ENCODE measurements at places on chromosomes 5 and 9.

GRCh38 chr5:32777222-32777621, 66.1 kb downstream of the NPR3 start:
- DNase-seq, result no peak

- no peak for DNase-seq
Measured at GRCh38 chr9:101513351-101513750, 20.3 kb upstream of the RNF20 start.

GRCh38 chr9:136249877-136250559, 4.4 kb upstream of the QSOX2 start:
- no peak for DNase-seq

DNA sequence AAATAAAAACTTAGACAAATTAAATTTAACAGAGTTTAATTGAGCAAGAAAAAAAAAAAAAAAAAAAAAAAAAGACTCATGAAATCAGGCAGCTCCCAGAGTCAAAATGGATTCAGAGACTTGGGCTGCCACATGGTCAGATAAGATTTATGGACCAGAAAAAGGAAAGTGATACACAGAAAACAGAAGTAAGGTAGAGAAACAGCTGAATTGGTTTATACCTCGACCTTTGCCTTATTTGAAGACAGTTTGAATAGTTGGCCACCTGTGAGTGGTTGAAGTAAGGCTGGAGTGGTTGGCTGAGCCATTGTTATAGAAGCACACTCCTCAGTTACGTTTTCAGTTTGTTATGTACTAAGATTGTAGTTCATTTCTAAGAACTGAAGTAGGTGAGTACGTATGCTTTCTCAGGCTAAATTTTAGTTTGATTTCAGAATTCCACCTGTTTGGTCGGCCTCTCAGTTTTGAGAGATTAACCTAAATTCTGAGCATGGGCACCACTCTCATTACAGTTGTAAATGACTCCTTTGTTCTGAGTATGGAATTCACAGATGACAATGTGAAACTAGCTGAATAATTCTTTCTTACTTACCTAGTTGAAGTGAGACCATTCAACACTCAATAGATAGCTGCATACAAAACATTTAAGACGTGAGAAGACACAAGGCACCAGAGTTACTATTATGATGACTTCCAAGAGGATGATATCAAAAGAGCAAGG, 149.0 kb downstream of the AOPEP start:
- no peak for DNase-seq

DNA sequence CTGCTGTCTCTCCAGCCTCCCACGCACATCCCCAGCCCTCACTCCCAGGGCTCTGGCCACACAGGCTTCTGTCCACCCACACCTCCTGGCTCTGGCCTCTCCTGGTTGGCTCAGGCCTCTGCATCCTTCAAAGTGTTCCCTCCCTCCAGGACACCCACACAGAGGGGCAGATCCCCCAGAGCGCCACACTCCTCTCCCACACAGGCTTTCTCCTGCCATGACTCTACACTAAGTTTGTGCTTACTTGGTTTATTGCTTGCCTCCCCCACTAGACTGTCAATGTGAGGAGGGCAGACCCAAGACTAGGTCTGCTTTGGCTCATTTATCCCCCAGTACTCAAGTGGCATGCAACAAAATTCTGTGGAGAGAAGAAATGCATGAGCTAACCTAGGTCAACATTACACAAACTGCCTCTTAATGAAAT, 67.0 kb upstream of the SPOCK1 start:
- DNase-seq, result no peak

GRCh38 chr9:5644501-5644900, 15.6 kb downstream of the RIC1 start:
- peak; percentile 54 for DNase-seq

DNA sequence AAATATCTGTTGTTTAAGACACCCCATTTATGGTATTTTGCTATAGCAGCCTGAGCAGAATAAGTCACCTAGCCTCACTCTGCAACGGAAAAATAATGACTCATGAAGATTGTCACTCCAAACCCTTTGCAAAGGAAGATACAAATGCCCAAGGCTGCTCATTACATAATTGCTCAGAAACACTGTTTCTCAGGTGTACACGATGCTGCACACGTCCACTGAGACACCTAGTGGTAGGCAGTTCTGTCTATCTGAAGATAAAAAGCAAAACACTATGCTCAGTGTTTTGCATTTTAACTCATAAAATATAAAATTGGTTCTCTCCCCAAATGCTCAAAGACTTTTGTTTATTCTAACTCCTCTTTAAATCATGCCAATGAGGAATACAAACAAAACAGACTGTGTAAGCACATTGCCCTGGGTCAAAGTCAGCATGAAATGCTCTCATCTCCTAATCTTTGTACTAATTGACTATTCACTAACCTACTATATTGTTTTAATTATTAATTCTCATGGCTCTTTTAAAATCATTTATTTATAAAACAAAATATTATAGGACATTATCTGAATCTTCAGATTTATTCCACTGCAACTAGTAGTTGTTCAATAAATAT, 7.7 kb upstream of the TSLP start:
- peak; percentile 60 for DNase-seq

GRCh38 chr9:2179567-2179966, 164.4 kb downstream of the SMARCA2 start:
- peak; percentile 44 for DNase-seq

- peak; percentile 91 for DNase-seq
Measured at GRCh38 chr5:123700624-123701287, 188.8 kb downstream of the CSNK1G3 start.

DNA sequence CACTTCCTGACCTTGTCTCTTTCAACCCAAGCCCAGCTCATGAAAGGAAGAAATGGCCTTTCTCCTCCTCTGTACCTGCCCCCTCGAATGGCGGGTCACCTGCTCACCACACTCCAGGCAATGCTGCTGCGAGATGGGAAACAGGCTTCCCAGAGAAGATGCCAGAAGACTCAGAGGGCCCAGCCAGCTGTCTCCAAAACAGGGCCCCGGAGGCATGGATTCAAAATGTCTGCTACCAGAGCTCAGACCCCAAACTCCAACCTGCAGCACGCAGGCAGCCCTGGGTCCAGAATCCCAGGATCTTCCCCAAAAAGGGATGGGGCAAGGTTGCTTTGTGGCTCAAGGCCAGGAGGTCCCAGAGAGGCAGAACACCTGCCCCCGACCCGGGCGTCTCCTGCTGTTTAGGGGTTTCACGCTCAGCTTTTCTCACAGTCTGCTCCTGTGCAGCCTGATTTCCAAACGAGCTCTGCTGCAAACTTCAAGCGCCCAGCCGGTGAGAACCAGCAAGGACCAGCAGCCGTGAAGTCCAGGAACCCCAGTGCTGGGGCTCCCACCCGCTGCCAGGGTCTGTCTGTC, 42.5 kb downstream of the VAV2 start:
- DNase-seq, result no peak

DNA sequence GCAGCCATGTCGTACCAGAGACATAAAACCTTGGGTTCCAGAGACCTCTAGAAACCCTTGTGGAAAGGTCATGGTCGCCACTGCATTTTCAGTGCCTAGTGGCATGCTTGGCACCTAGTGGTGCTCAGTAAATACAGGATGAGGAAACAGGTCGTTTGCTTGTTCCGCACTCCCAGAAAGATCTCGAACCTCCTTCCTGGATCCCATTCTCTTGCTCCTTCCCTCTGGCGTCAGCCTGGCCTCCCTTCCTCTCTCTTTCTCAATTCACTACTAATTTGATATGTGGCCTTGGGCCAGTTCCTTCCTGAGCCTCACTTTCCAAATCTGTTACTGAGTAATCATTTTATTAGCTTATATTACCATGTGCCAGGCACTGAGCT, 4.4 kb downstream of the NDST1 start:
- DNase-seq, result no peak

DNA sequence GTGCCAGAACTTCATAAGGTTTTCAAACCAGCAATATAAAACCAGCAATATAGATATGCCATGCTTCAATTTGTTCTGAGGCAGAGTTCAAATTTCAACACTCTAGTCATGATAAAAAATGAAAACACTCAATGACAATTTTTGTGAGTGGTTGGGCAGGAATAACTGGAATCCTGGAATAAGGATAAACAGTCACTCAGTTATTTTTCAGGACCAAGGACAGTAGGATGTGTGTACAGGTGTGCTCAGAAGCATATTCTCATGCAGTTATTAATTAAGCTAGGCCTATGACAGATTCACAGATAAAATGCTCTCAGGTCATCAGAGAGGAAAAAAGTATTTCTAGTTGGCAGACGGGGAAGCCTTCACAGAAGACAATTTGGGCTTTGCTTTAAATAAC, 117.3 kb upstream of the PPP2R2B start:
- DNase-seq, result no peak

GRCh38 chr5:109907189-109907588, 217.5 kb downstream of the MAN2A1 start:
- DNase-seq, result no peak

- peak; percentile 25 for DNase-seq
Measured at GRCh38 chr9:28166179-28166578, 592.9 kb upstream of the C9orf72 start.

DNA sequence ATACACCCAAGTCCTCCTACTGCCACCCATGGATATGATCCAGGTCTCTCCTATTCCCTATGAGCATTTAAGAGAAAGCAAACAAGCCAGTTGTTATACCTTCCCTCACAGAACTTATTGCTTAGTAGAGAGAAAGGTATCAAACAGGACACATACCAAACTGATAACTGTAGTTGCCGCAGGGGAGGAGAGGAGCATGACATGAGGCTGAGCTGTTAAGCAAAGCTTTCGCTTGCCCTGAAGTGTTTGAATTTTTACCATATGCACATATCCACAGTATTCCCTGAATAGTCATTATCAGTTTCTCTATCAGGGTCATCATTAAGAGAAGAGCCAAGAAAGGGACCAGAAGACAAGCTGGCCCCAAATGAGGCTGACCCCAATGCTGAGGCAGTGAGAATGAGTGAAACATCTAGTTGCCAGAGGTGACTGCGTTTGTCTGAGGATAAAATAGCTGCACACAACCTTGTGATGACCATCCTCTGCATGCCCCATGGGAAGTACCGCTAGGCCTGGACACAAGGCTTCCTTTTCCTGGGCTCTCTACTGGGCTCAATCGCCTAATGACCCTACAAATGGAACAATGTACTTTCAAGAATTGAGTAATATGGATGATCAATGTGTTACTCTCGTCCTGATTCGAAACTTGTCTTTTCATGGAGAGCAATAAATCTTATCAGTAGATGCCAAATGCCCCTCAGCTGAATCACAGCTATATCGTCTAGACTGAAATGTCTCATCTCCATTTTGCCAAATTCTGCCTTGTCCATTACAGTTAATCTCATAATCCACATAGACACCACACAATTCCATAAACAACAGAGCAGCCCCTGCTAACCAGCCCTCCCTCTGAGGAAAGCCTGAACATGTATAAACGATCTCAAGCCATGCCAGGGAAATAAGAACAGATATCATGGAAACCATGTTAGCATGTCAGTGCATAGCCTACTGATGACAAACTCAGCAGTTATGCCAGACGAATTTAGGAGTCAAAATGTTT, 4.3 kb upstream of the IFNK start:
- DNase-seq, result peak; percentile 91

DNA sequence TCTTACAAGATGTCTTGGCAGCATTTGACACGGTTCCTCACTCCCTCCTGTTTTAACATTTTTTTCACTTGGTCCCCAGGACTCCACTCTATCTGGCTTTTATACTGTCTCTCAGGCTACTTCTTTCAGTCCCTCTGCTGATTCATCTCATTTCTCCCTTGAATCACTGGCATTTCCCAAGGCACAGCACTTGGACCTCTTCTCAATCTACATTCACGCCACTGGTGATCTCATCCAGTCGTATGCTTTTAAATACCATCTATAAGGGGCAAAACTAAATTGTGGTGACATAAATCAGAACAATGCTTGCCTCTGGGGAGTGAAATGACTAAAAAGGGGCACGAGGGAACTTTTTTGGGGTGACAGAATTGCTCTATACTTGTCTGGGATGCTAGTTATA, 47.1 kb downstream of the MAPKAP1 start:
- peak; percentile 71 for DNase-seq

GRCh38 chr9:33116860-33117259, 40.4 kb upstream of the SMU1 start:
- no peak for DNase-seq

GRCh38 chr9:137404961-137405567, 17.9 kb downstream of the EXD3 start:
- no peak for DNase-seq

- DNase-seq, result no peak
Measured at GRCh38 chr5:72129725-72130124, 22.4 kb downstream of the MAP1B start.

DNA sequence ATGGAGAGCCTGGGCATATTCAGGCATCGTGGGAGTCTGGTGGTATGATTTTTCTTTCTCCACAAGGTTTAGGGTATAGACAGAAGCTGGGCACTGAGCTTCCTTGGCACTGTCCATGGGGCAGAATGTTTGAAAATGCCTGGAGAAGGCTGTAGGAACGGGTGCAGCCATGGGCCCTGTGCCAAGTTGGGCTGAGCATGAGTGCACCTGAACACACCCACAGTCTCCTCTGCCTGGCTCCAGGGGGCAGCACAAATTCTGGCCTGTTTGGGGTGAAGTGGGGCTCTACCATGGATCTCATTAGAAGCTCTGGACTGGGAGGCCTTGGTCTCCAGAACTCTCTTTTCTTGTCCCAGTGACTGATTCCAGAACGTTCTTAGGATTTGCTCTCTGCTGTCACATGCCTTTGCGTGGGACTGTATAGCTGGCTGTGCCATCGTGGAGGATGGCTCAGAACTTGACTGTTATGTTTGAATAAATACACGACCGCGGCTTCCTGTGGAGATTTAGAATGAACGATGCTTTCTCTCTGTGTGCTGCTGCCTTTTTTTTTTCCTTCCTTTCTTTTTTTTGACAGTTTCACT, 229.8 kb downstream of the FANCC start:
- DNase-seq, result peak; percentile 46

DNA sequence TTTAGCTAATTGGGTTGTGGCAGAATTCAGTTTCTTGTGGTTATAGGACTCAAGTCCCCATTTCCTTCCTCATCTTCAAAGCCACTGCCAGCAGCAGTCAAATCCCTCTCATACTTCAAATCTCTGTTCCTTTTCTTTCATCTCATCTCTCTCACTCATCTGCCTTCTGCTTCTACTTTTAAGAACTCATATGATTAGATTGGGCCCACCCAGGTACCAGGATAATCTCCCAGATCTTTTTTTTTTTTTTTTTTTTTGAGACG, 8.0 kb upstream of the REEP5 start:
- no peak for DNase-seq

DNA sequence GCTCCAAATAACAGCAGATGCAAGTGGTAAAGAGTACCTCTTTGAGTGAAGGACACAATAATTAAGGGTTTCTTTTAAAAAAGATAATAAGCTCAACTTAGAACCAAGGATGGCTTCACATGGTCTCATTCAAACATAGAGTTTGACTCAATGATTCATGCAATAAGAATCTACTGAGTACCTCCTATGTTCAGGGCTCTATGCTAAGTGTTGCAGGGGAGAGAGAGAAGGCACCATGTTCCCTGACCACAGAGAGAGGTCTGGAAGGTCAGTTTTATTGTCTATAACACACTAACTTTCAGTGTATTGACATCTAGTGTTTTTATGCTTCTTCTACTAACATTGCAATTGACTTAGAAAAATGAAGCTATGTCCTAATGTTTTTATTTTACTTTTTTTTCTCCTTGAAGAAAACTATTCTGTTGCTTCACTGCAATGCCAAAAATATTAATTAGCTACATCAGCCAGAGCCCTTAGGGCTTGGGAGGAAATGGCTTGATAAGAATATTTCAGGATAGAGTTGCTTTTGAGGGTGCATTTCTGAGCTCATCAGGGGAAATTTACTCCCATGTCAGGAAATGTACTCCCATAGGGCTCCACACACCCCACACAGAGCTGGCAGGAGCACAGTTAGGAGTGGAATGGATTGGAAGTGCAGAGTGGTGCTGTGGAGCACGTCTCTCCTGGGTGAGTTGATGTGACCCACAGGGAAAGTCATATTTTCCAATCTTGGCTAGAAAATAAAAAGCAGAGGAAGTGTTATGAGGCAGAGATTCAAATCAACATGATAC, 106.6 kb downstream of the PDE8B start:
- DNase-seq, result no peak
